ENCODE measurements at places on chromosomes 3 and 15. TPM values are rescaled to one million over a fixed set of nuclear protein-coding genes. Genes with fewer than 3 reads are reported as not detected.

DNA sequence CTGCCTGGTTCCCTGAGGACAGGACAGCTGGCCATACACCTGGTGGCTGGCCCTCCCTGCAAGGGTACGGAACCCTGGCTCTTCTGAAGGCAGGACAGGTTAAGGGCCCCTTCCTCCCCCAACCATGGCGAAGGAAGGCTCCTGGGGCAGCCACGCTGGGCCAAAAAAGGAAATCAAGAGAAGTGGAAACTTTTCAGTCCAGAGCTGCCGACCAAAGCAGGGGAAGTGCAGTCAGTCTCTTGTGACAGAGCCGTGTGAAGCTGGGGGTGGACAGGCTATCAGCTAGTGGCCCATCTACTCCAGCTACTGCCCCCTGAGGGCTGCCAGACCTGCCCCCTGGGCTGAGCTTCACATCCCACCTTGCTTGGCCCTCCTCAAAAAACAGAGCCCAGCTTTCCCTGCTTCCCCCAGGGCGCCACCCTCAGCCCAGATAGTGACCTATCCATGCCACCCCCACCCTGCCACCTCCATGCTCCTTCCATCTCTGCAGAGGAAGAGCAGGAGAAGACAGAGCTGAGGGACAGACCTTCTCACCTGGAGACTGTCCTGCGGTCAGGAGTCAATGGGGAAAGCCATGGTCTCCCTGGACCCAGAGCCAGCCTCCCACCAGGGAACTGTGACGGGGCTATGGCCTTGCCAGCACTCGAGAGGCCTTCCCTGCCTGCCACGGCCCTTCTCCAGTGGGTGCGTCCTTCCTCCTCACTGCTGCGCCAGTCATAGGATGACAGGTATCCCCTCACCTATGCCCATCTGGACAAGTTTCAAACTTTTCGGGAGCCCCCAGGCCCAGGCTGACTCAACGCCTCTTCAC is 4.6 kb downstream of the SEMA7A start:
- DNase-seq: no peak

- no peak for DNase-seq
Observed at GRCh38 chr15:65576664-65577063, 34.3 kb downstream of the INTS14 start.

DNA sequence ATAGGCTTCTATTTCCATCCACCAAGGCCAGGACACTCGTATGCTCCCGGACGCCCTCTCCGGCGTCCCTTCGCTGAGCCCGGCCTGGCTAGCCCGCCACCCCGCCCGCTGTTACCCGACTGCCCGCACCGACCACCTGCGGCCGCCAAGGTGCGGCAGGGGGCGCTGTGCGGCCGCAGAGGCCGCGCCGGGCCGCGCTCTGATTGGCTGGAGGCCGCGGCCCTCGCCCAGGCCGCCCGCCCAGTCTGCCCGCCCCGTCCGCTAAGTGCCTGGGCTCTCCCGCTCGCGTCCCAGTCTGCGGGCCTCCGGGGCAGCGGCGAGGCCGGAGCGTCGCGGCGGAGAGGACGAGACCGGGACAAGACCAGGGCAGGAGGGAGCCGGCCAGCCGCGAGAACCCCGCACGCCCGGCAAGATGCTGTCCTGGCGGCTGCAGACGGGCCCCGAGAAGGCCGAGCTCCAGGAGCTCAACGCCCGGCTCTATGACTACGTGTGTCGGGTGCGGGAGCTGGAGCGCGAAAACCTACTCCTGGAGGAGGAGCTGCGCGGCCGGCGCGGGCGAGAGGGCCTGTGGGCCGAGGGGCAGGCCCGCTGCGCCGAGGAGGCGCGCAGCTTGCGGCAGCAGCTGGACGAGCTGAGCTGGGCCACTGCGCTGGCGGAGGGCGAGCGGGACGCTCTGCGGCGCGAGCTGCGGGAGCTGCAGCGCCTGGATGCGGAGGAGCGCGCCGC is at the start of gene SYNM:
SYNM (plus strand) TSS at position 293 of the 726 bp plus-strand sequence; CDS start at position 413, 120 bp downstream.
- no peak for DNase-seq

Gene LARP6
- total RNA-seq: not detected

- DNase-seq: no peak
Observed at GRCh38 chr3:138066383-138066782, 49.0 kb downstream of the DZIP1L start.

Gene CHST13
- 0.31 TPM for total RNA-seq

Gene PARP15
- total RNA-seq: 12.7 TPM

DNA sequence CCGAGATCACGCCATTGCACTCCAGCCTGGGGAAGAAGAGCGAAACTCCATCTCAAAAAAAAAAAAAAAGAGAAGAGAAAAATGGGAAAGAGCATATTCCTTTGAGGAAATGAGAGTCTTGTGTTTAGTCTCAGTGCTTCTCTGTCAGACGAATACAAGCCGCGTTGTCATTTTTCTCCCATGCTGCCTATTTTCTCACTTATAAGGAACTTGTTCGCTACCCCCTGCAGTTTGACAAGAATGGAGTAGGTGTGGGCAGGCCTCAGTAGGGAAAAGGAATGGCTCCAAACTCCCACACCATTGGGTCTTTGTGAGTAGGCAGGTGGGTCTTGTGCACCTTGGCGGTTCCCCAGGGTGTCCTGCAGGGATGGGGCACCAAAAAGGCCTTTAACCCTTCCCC is 6.5 kb downstream of the GPR160 start:
- DNase-seq: no peak

GRCh38 chr15:40479024-40479423 is 8.2 kb downstream of the CHST14 start:
- no peak for DNase-seq

DNA sequence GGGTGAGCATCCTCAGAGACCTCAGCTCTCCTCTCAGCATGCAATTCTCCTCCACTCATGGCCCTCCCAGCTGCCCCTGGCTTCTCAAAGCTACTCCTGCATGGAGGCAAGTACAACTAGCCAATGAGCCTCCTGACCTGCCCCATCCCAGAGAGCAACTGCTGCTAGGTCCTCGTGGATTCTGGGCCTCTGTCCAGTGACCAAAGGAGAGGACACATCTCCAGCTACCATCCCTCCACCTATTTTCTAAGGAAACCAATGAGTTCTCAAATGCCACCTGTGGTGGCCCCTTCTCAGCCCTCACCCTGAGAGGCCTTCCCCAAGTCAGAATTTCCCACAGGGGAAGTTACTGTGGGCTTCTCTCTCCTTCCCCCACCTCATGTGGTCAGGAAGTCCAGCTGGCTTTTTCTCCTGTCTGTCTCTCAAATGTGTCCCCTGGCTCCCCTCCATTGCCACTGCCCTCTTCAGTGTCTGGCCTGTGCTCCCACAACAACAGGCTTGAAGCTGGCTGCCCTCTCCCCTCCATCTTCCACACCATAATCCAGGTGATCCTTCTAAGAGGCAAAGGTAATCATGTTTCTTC is 43.0 kb downstream of the LIPC start:
- no peak for DNase-seq

Gene MFN1
- 36.5 TPM for total RNA-seq

Gene TMCO5A
- total RNA-seq: not detected

DNA sequence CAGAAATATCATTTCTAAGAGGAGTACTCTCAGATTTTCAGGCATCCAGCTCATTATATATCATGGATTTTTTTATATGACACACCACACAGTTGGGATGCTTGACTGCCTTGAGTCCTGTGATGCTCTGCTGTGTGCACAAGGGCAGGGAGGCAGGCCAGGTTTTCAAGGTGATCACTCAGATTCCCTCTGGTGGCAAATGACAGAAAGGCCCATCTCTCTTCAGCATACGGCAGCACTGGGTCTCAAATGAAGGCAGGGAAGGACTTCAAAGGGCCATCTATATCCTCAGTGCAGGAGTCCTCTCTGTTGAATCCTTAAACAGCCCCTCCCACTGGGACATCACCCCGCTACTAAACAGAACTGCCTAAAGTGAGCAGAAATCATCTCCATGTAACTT is 54.8 kb upstream of the MYO5C start:
- no peak for DNase-seq

DNA sequence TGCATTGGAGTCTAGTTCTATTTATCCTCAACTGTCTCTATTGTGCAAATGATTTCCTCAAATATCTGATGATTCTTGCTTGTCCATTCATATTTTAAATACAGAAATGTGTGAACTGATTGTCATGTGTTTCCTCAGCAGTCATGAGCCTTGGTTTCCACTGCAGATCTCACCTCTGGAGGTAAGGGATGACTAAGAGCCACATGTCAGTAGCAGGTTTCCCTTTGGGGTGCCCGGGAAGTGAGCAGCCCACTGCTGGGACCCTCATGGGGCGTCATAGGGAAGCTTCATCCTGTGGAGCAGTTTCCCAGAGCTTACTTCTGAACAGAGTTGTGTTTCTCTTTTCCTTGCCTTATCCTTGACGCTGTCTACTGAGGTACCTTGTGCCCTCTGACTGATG is 149.2 kb upstream of the TOPAZ1 start:
- DNase-seq: no peak

DNA sequence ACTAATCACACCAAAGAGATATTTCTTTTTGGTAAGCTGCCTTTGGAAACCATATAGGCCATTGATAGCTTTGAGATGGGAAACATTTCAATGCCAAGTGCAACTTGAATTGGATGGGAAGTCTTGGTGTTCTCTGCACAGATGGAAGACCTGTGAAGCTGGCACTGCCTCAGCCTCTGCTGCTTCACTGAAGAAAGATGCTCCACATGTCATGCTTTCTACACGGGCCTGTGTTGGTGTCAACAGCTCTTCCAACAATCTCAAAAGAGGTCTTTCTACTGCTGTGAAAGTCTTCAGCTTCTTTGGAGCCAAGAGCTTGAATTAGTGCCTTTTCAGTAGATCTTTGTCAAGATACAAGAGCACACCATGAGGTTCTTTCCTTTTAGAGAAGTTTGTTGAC is 169.0 kb downstream of the SPATA16 start:
- no peak for DNase-seq

DNA sequence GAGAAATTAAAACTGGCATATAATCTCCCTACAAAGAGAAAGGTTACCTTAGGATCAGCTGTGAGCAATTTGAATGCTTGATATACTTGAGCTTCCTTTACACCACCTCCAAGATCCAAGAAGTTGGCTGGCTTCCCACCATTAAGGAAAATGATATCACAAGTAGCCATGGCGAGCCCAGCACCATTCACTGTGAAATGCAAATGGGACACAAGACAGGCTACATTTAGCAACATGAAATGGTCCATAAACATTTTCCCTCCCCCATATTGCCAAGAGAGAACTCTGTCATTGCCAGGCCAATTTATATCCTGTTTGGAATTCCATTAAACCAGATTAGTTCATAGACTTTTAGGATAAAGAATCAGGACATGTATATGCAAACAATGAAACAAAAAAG is 158.7 kb downstream of the SUCLG2 start:
- no peak for DNase-seq

DNA sequence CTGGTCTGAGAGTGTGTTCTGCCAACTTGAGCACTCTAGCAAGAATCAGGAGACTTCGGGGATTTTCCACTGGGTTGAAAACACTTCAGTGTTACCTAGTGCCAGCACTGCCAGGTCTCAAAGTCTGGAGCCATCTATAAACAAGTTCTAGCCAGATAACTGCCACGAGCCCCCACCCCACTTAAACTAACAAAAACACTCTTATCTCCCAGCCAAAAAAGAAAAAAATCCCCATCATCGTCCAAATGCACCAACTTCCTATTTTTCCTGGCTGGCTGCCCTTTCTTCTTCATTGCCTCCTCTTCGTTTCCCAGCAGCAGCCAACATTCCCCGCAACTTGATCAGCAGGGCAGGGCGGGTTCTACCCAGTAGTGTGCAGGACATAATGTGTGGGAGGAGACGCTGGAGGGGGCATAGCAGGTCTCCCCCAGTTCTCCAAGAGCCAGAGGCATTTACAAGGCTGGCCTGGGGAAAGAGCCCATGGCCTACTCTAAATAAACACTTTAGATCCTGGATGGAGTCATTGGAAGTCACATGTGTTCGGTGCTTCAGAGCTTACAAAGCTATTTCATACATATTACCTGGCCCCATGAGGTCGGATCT is 29.5 kb downstream of the C2CD4B start:
- DNase-seq: no peak

Data from CD8-positive, alpha-beta memory T cell (primary cell).